ENCODE measurements at places on chromosomes 2 and 18. TPM values are rescaled to one million over a fixed set of nuclear protein-coding genes. Genes with fewer than 3 reads are reported as not detected.

Gene NEU2
- not detected for polyA plus RNA-seq

- DNase-seq, result no peak
These were observed 555.5 kb upstream of the TNP1 start for GRCh38 chr2:217415316-217415715.

DNA sequence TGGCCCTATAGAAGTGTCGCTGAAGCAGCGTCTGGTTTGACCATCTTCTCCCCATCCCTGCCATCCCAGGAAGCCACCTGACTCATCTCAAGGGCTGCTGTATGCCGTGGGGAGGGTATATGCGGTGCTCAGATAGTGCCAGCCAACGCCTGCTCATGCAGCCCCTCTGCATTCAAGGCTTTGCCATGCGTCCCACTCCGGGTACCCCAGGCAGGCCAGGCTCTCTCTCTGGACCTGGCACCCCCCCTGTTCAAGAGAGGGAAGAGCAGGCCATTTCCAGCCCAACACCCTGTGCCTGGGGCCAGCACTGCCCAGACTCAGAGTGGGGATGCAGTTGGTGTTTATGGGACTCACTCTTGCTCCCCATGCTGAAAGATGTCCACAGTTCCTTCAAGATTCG is 130.0 kb downstream of the GLI2 start:
- DNase-seq, result no peak

DNA sequence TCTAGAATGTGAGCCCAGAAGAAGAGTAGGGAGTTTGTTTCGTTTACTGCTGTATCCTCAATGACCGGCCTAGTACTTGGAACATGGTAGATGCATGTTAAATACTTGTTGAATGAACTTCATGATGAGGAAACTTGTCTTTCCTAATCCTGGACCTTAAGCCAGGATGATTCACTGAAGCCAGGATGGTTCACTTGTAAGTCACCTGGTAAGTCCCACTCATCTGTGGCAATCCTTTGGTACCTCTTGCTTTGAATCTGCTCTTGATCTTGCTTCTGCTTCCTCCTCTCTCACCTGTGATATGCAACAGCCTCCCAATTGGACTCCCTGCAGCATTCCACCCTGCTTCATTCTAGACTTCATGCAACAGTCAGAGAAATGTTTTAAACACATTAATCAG is 43.6 kb downstream of the QPCT start:
- peak; percentile 45 for DNase-seq

DNA sequence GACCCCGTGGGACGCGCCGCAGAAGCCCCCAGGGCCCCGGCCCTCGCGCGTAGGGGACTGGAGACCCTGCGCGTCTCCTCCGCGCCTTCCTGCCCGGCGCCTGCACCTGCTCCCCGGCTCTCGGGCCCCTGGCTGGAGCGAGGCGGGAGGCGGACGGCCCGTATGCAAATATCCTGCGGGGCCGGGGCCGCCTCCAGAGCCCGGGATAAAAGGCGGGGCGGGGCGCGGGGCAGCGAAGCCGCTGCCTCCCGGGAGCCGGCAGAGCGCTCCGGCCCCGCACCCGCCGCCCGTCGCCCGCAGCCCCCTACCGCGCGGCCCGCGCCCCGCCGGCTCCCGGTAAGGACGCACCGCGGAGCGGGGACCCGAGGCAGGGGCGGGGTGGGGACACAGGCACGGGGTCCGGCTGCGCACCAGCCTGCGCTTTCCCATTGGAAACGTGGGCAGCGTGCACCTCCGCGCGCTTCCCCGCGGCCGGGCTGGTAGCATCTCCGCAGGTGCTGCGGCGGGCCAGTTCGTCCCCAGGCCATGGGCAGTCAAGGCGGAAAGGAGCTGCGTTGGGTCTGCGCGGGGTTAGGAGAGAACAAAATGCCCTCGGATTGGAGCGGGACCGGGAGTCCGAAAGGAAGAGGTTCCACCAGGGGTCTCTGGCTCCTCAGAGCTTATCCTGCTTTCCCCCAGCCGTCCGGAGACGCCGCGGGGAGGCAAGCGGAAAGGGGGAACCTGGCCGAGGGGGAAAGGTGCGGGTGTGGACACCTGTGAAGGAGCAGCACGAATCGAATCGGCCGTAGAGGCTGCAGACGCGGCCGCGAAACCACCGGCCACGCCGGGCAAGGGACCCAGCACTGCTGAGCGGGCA is at the start of gene ATP6V1C2:
ATP6V1C2 (plus strand) TSS at position 235 of the 856 bp plus-strand sequence. CDS start 1,220 bp downstream, outside the sequence.
- peak; percentile 40 for DNase-seq

Gene STON1
- 0.88 TPM for polyA plus RNA-seq

Gene TUBA4B
- polyA plus RNA-seq, result 0.55 TPM

DNA sequence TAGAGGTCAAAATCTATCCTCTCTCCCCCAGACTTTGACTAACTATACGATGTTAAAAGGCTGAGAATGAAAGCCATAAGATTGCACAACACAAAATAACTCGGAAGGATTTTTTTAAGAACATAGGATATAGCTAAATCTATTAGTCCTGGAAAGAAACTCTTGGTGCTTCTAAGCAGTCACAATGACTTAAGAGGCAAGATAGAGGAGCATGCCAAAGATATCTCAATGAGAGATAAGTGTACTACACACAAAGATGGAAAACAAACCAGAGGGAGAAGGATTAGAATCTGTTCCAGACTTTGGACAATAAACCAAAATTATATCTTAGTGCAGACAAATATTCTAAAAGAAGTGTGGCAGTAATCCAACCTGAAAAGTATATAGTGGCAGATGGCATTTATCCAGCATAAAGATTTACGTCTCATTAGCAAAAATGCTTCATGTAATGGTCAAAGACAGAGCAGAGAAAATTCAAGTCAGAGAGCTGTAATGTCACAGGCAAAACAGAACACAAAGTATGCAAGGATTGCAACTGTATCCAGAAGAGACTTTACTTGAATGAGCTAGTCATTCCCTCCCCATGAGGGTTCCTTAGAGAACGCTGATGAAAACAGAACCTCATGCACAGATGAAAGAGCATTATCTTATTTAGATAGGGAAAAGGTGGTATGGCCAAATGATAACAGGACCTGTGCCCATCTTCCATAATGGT is 28.8 kb upstream of the EVA1A start:
- DNase-seq, result no peak

DNA sequence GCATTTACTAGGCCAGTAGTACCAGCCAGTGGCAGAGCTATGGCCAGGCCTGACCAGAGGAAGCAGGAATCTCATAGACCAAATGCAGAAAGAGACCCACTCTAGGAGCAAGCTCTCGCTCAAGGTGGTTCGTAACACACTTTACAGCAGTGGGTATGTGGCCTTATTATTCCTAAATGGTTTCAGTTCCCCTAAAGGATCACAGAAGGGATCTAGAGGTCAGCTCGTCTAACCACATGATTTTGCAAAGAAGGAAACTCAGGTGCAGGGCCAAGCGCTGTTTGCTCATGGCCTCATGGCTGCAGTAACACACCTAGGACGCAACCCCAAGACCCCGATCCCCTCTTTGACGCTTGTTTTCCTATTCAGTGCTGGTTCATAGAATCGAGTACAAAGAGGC is 65.5 kb upstream of the ATG16L1 start:
- DNase-seq, result no peak

GRCh38 chr18:26036635-26037034 is 53.8 kb downstream of the SS18 start:
- DNase-seq, result no peak

Gene LDAH
- polyA plus RNA-seq, result 27.4 TPM

Gene CLEC4F
- polyA plus RNA-seq, result not detected

Gene ME2
- 46.8 TPM for polyA plus RNA-seq

- no peak for DNase-seq
These were observed 515.6 kb upstream of the NRP2 start for GRCh38 chr2:205166745-205167144.

Gene EXOC6B
- 15.5 TPM for polyA plus RNA-seq

GRCh38 chr2:2142345-2142744 is 188.7 kb downstream of the MYT1L start:
- no peak for DNase-seq

DNA sequence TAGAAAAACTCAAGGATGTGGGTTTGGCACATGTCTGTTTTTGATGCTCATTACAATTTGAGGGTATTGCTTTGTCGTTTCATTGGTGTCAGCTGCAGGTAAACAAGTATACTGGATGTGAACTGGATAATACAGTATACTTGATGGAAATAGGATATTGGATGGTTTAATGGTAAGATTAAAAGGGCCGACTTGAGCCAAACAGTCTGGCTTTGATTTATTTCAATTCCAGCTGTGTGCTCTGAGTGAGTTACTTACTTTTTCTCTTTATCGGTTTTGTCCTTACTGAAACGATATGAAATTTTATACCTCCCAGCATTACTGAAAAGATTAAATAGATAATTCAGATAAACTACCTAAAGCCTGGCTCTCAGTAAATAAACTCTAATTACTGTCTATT is 227.6 kb downstream of the ASXL3 start:
- DNase-seq, result no peak

DNA sequence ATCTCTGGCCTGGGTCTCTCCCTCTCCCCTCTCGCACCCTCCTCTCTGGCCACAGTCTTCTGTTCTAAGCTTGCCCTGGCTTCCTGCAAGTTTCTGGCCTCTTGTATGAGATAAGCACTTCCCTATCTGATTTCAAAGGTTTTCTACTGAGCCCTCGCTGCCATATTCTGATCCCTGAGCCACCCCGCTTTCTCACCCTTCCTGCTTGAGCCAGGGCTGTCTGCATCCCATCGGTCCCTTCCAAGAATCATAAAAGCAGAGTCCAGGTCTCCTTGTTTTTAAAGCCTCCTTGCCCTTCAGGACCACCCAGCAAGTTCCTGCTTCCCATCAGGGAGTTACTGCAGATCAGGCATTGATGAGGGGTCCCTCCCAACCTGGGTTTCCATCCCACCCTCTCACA is 110.2 kb downstream of the PRKCE start:
- DNase-seq, result no peak

GRCh38 chr2:30686000-30686399 is 121.2 kb downstream of the CAPN13 start:
- peak; percentile 55 for DNase-seq

DNA sequence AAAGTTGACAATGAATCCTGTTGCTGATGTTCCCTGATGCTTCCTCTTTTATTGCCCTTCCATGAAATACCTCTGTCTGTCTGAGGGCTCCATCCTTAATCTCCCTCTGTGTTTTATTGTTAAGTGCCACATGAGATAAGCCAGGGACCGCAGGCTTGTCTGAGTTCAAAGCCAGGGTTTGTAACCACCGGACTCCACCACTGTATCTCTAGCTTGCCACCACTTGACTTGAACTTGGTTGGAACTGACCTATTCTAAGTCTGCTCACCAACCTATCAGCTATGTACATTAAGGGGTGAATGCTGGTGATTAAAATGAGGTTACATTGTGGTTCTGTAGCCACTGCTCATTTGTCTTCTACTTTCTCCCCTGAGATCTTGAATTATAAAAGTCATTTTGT is 328.5 kb upstream of the ZEB2 start:
- DNase-seq, result no peak

- no peak for DNase-seq
These were observed 1.1 kb upstream of the CEP192 start for GRCh38 chr18:12990123-12990475.

DNA sequence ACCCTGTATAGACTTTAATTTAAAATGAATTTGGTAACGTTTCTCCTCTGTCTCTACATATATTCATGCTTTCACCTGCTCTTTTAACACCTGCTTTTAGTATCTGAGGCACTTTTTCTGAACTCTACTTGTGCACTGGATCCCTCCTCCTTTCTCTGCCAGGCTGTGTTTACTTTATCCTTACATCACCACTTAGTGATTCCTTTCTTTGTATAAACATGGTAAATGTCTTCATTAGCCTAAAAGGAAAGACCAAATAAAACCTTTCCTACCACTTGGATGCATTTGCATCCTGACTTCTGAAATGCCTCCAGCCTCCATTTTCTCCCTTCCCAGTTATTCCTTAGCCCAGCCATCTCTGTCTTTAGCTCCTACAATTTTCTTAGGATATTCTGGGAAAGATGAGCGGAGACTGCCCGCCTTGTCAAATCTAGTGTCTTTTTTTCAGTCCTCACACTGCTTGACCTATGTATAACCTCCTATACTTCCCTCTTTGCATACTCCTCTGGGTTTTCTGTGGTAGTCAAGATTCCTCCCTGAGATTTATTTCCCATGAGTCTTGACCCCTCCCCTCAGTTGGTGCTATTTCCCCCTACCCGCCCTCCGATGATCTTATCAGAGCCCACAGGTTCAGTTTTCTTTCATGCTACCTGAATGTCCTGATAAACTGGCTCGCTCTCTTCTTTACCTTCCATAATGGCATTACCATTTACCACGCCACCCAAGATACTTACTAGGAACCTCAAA is 44.8 kb downstream of the REL start:
- no peak for DNase-seq

DNA sequence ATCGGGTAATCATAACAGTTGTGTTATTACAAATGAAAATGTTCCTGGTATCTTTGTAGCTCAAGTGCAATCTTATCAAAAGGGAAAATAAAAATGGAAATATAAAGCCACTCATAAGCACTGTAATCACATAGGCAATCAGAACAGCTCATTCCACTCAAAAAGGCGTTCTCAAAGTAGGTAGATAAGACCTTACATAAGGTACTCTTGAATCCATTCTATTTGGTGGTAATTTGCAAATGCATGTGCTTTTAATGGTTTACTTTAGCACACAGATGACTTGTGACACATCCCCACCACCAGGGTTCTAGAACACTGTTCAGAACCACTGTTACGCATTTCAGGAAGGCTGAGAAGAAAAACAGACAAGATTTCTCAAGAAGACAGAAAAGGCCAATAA is 86.7 kb upstream of the NARS1 start:
- no peak for DNase-seq

- no peak for DNase-seq
These were observed 8.8 kb downstream of the DHX57 start for GRCh38 chr2:38866773-38867443.

Gene RFTN2
- 0.03 TPM for polyA plus RNA-seq

Gene VIT
- polyA plus RNA-seq, result not detected

GRCh38 chr2:241776336-241777169 is at the start of gene GAL3ST2:
Gene GAL3ST2 (plus strand): TSS chr2:241776822. CDS start chr2:241776956, 134 bp downstream.
- DNase-seq, result no peak

Gene INO80B
- polyA plus RNA-seq, result 74.3 TPM

Gene PJVK
- 3.6 TPM for polyA plus RNA-seq

DNA sequence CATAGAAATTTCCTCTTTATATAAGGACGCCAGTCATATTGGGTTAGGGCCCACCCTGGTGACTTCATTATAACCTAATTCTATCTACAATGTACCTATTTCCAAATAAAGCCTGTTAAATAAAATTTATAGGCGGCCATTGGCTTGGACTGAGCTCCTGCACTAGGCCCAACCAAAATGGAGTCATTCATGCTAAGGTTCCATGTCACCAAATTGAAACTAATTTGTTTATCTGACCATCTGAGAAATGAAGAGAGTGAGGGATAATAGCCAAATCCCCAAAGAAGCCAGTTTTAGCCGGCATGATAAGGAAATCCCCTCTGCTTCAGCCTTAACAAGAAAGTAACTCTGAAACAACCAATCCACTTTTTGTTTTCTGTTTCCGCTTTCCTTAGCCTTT is 7.2 kb upstream of the DYM start:
- no peak for DNase-seq

GRCh38 chr18:37248281-37248680 is 317.3 kb downstream of the CELF4 start:
- DNase-seq, result no peak

Gene REEP1
- polyA plus RNA-seq, result 0.45 TPM

Gene TNFRSF11A
- polyA plus RNA-seq, result 2.1 TPM

All from A549 (cell line).